Stimulated activated CD8-positive, alpha-beta memory T cell treated with anti-CD3 and anti-CD28 coated beads, Interleukin-4, amount 100 ng/mL, for 1 hour (primary cell): ENCODE measurements at places on chromosomes 5 and 9.

GRCh38 chr9:79660615-79661014, 88.8 kb downstream of the TLE4 start:
- DNase-seq, result no peak

GRCh38 chr5:51889703-51890102, 506.5 kb downstream of the ISL1 start:
- no peak for DNase-seq

DNA sequence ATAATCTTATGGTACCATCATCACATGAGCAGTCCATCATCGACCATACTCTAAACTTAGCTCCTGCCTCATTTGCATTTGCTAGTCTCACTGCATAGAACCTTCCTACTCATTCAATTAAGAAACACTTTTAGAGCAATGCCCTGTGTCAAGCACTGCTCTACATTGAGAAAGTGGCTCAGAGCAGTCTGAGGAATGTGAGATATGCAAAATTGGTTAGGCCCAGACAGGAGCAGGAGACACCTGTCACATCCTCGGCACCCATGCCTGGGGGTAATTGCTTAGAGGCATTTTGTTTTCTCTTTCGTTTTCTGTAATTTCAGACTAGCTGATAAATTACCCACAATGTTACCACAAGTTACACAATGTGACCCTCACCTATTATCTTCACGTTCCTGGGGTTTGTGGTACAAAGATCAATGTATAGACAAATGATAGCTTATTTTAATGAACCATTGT, 4.9 kb upstream of the RARS1 start:
- no peak for DNase-seq

DNA sequence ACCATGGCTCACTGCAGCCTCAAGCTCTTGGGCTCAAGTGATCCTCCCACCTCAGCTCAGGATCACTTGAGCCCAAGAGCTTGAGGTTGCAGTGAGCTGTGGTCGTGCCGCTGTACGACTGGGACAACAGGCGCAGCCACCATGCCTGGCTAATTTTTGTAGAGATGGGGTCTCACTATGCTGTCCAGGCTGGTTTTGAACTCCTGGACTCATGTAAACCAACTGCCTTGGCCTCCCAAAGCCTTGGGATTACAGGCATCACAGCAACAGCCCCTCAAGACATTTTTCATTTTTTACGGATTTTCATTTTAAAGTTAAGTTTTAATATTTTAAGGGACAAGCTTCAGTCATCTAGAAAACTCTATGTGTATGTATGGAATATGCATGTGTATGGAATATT, 52.9 kb upstream of the MTMR12 start:
- no peak for DNase-seq

DNA sequence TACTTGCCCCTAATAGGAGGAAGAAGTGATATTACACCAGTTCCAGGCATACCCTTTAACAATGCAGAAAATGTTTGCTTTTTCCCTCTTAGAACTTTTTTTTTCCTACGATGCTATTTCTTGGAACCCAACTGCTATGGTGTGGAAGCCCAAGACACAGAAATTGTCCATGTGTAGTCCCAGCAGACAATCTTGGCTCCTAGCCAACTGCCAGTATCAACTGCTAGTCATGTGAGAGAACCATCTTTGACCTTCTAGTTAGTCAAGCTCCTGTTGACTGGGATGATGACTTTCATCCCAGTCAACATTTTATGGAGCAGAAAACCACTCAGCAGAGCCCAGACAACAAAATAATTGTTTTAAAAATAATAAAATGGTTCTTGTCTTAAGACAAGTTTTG, 532.4 kb downstream of the TLR4 start:
- DNase-seq, result no peak
